ENCODE measurements at places on chromosomes 6 and 20. TPM values are rescaled to one million over a fixed set of nuclear protein-coding genes. Genes with fewer than 3 reads are reported as not detected.

SRMS gene
- total RNA-seq, result not detected

SDC4 gene
- 8.1 TPM for total RNA-seq

NTSR1 gene
- total RNA-seq, result 1.5 TPM

STMND1 gene
- not detected for total RNA-seq

UBR2 gene
- total RNA-seq, result 30.2 TPM

- DNase-seq, result no peak
Measured at GRCh38 chr6:134405386-134406087, 87.6 kb upstream of the SGK1 start.

GRCh38 chr6:110996691-110997090, 14.9 kb downstream of the RPF2 start:
- DNase-seq, result no peak

GRCh38 chr20:36454698-36455427, 86.5 kb upstream of the MYL9 start:
- no peak for DNase-seq

DNA sequence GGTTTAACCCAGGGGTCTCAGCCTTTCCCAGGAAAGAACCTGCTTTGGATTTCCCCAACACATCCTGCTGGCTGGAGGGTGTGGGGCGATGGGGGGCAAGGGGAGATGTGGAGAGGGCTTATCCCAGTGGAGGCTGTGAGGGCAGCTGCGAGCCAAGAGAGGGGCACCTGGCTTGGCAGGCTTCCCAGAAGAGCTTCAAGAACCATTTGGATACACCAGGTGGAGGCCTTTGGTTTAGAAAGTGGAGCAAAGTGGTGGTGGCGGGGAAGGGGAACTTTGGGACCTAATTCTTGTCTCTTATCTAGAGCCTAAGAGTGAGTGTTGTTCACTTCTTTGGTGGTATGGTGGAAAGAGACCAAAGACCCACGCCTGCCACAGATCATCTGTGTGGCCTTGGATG, 12.4 kb downstream of the CD40 start:
- DNase-seq, result no peak

- no peak for DNase-seq
Measured at GRCh38 chr20:43993560-43993959, 78.9 kb downstream of the TOX2 start.

- DNase-seq, result no peak
Measured at GRCh38 chr6:122833021-122833491, 44.0 kb downstream of the SMPDL3A start.
